ENCODE measurements at places on chromosomes 11 and 22. TPM values are rescaled to one million over a fixed set of nuclear protein-coding genes. Genes with fewer than 3 reads are reported as not detected.

DNA sequence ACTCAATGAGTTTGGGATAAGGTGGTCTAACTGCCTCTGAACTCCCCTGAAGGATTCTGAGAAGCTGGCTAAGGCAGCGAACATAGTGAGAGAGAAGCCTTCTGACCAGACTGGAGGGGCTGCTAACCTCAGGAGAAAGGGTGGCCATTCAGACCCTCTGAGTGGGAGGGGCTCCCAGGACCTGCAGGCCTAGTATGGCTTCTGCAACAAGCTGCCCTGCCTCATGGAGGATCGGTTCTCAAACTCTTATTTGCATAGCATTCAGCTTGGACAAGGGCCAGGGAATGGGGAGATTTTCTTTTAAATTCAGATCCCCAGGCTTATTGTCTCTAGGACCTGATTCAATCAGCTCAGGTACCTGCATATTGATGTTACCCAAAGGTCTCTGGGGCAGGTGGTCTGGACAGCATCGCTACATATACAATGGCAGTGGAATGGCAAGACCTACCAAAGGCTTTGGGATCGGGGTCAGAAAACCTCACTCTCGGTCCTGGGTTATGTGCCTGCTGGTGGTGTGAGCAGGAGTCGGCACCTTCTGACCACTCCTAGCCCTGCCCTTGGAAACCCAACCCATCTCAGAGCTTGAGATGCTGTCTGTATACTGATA, 599.1 kb downstream of the BRD1 start:
- DNase-seq: no peak

Gene DEUP1
- not detected for total RNA-seq

GRCh38 chr22:49817359-49817758, 10.3 kb downstream of the BRD1 start:
- no peak for DNase-seq

DNA sequence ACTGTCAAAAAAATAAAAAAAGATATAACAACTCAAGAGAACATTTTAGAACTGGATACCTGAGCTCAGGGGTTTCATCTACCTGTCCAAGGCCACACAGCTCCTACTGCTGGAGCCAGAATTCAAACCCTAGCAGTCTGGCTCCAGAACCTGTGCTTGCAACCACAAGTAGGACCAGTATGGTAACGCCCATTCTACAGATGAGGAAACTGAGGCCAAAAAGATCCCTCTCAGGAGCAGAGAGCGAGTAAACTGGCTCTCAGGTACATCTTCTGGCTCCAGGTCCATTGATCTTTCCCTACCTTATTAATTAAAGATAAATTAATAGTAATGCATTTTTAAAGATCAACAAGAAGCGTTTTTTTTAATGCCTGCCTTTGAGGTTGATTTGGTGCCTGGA, 19.2 kb downstream of the P2RX3 start:
- DNase-seq: no peak

DNA sequence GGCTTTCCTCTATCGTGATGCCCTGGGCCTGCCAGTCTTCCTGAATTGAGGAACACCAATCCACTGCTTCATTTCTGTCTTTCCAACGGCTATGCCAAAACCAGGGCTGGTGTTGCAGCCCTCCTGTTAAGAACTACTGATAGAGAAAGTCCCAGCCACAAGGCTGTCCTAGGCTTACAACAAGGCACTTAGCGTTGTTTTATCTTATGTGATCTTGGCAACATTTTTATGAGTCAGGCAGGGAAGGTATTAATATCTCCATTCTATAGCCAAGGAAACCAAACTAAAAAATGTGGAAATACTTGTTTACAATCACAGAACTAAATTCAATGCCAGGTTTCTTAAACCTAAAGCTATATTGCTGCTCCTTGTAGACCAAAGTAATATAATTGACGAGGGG, 89.9 kb upstream of the AMOTL1 start:
- DNase-seq: no peak

DNA sequence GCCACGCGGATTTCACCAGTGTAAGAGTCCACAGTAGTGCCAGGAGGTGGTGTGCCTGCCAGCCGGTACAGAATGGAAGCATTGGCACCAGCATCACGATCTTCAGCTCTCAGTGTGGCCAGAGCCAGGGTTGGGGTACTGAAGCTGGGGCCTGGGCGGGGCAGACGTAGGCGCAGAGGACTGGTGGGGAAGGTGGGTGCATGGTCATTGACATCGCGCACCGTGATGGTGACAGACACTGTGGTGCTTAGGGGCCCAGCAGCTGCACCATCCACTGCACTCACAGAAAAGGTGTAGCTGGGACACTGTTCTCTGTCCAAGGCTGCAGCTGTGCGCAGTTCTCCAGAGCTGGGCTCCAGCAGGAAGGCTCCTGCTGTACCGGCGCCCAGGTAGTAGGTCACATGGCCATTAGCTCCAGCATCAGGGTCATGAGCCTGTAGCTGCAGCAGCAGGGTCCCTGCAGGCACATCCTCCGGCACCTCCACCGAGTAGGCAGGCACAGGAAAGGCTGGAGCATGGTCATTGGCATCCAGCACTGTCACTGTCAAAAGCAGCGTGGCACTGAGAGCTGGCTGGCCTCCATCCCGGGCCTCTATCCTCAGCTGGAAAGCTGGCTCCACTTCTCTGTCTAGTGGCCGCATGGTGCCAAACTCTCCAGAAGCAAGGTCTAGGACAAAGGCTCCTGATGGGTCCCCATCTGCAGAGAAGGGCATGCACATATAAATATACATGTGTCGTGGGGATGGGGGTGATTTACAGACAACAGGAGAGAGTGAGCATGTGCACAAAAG, 7.9 kb upstream of the TPP1 start:
- no peak for DNase-seq

- DNase-seq: no peak
Observed at GRCh38 chr22:42310291-42311015, 40.0 kb upstream of the TCF20 start.

DNA sequence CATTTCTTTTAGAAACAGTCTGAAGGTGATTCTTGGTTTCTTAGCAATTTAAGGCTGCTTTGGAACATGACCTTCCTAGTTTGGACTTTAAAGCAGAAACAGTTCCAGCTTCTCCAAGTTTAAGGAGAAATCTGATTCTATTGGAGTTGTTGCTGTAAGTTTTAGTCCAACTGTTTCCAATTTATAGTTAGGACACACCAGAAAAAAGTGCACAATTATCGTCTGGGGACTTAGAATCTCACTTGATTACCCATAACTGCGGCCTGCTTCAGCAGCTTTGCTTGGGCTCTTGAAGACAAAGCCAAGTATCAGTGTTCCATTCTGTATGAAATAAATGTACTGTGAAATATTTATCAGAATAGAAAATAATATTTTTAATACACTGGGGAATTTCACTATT, 246.6 kb downstream of the TMEM135 start:
- no peak for DNase-seq

GRCh38 chr11:115499241-115499799, 4.9 kb downstream of the CADM1 start:
- no peak for DNase-seq

Gene VPREB1
- not detected for total RNA-seq

Gene JHY
- total RNA-seq: 10.1 TPM

DNA sequence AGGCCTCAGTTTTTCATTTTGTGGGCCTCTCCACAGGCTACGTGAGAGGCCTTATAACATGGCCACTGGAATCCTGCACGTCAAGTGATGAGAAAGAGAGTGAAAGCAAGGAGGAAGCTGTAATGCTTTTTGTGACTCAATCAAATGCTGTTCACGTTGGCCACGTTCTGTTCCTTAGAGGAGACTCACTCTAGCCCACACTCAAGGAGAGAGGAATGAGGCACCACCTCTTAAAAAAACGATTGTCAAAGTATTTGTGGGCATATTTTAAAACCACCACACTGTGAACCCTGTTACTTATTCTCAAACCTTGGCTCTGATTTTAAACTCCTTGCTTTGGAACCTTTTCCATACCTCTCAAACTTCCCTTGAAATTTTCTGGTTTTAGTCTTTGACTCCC, 705.0 kb downstream of the NELL1 start:
- no peak for DNase-seq

Gene CDHR5
- total RNA-seq: not detected

Gene BBOX1
- total RNA-seq: not detected

All from Panc1 (cell line).